AG09309 (cell line): ENCODE measurements at places on chromosomes 12 and 14.
A peak's percentile ranks its signal among the peaks of the same experiment; 100 is the strongest.

DNA sequence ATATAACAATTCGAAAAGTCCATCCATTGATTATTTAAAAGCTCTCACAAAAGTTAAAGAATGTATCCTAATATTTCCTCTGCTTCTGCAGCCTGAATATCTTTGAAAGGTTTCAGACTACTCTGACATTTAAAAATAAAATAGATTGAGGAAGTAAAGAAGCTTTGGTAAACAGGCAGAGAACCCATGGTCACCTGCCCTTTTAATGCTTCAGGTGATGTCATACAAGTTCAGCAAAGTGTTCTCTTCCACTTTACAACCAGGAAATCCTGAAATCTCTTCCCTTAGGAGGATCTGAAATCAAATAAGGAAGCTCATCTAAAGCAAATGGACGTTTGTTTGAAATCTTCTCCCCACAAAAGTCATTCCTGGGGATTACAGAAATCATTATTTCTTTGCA is 322.4 kb downstream of the PDZRN4 start:
- DNase-seq, result no peak

DNA sequence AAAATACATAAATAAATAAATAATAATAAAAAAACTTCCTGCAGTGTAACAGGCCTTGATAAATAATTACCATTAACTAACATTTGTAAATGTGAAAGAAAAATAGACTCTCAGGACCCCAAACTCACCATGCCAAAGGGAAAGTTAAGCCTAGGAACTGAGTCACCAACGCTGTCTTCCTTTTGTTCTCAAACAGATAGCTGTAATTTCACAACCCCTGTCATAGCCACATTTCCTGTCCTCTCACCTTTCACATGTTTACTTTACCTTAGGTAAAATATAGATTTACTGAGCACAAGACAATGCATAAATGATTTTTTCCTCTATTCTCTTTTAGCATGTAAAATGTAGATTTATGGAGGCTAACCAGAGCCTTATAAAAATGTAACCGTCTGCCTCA is 35.9 kb upstream of the CHST11 start:
- DNase-seq, result no peak

DNA sequence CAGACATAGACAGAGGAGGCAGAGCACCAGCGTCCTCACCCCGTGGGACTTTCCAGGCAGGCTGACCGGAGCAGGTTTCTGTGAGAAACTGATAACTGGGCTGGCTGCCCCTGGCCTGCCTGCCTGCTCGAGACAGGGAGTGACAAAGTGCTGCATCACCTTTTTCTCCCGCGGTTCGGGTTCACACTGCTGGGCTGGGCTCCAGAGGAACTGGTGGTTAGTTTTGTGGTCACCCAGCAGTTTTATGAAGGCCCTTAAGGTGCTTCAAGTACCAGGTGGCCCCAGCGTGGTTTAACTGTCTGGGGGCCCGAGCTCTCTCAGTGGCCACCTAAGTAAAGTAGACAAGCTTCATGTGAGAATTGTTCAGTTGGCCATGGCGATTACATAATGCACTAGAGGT is 1073.6 kb downstream of the BCL11B start:
- DNase-seq, result no peak

- peak; percentile 63 for DNase-seq
These were observed 257.6 kb downstream of the EGLN3 start for GRCh38 chr14:33693237-33693636.

DNA sequence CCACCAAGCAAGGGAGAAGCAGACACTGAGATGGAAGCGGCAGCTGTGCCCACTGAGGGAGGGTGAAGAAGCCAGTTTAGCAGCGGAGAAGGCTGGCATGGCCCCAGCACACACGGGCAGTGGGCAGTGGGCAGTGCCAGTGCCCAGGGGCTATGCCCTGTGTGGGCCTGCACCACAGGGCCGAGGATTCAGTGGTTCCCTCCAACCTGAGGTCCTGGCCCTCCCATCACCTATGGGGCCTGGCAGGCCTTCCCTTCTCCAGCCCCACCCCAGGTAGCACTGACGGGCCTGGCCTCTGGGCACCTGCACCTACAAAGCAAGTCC is 81.1 kb downstream of the ITPK1 start:
- no peak for DNase-seq

- no peak for DNase-seq
These were observed 38.7 kb upstream of the LYZ start for GRCh38 chr12:69309461-69309860.

GRCh38 chr14:20346713-20347112 is 3.3 kb downstream of the PARP2 start:
- no peak for DNase-seq

DNA sequence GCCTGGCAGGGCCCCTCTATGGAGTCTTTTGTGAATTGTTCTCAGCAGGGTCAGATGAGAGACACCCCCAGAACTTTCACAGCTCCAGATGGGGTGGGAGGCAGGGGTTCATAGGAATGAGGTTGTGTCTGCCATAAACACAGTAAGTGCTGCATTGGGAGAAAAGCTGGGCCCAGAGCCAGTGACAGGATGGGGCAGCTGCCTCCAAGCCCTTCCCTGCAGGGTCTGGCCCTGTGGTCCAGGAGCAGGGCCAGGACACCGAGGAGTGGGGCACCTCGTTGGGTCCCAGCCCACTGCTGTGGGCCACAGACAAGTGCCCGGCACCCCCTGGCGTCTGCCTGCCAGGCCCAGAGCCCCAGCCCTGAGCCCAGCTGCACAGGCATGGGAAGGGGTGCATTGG is 13.3 kb downstream of the INF2 start:
- no peak for DNase-seq

GRCh38 chr12:125271892-125272291 is 206.7 kb downstream of the AACS start:
- DNase-seq, result no peak

DNA sequence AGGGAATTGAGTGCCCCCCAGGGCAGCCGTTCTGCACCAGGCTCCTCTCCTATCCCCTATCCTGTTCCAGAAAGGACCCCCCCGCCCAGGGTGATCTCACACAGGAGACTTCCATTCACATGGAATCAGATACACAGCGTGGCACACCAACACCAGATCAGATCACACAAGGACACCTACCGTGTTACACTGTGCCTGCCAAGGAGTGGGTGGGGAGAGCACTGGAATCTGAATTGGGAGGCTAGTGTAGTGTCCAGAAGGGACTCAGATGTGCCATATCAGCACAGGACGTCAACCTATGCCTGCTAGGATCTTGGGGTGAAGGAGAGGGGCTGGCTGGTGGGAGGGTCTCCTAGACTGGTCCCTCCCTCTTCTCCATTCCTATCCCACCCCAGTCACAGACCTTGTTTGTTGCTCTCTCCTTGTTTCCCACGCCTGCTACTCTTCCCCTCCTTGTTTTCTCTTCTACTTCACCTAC is 2.3 kb downstream of the PTMS start:
- DNase-seq, result no peak
